BJ (cell line): ENCODE measurements at places on chromosomes 16 and 17. TPM values are rescaled to one million over a fixed set of nuclear protein-coding genes. Genes with fewer than 3 reads are reported as not detected.

KCNH6 gene
- polyA plus RNA-seq = 0.04 and 0.10 TPM in 2 replicates

DNA sequence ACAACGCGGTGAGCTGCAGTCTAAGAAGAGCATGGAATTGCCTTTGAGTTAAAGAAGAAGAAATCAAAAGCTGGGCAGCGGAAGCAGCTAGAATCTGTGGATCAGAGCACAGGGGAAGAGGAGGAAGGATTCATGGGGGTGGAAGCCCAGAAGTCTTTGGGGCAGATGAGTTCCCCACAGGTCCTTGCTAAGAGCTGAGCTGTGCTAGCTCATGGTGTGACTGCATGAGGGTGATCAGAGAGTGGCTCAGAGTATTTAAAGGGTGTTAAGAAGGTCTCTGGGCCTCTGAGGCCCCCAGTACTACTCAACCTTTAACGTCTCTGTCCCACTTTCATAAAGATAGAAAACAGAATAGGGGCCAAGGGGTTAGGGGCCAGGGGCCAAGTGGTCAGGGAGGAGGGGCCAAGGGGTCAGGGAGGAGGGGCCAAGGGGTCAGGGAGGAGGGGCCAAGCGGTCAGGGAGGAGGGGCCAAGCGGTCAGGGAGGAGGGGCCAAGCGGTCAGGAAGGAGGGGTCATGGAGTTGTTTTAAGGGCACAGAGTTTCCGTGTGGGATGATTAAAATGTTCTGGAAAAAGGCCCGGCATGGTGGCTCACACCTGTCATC, 12.0 kb upstream of the TRPV3 start:
- no peak for DNase-seq

DNA sequence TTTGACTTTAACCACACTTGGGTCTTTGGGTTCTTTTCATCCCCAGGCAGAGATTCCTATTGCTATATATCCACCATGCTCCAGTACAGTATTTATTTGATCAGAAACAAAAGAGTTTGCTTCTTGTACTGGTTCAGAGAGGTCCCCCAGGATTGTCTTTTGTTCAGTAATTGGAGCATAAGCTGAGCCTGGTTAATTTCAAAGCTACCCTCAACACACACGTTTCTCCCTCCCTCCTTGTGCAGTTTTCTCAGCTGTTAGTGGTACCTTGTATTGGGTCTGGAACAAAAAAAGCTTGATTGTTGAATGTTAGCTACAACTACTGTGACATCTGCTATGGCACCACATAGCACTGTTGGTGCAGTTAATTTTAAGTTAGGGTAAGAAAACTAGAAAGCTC, 50.0 kb downstream of the NUP93 start:
- no peak for DNase-seq

ENPP7 gene
- polyA plus RNA-seq = not detected in 2 replicates

APOH gene
- not detected in 2 replicates for polyA plus RNA-seq

GRCh38 chr17:61967729-61968128, 39.9 kb upstream of the INTS2 start:
- DNase-seq = no peak

- DNase-seq = no peak
These were observed 683 bp upstream of the SLC7A6 start for GRCh38 chr16:68263559-68264127.

DNA sequence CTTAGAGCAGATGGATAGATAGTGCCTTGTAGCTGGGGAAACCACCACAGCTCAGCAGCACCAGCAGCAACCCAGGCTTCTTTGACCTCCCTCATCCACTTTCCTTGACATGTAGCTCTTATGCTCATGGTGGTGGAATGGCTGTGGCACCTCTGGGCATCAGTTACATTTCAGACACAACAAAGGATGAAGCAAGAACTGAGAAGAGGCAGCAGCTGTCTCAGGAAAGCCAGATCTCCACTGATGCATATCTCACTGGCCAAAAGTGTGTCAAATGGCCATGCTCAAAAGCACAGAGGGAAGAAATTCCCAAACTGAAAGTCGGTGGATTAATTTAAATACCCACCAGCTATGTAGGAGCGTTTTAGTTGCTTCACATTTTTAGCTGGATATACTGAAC, 671.4 kb upstream of the SALL1 start:
- DNase-seq = no peak

TMC7 gene
- 0.40 and 0.47 TPM in 2 replicates for polyA plus RNA-seq

DNA sequence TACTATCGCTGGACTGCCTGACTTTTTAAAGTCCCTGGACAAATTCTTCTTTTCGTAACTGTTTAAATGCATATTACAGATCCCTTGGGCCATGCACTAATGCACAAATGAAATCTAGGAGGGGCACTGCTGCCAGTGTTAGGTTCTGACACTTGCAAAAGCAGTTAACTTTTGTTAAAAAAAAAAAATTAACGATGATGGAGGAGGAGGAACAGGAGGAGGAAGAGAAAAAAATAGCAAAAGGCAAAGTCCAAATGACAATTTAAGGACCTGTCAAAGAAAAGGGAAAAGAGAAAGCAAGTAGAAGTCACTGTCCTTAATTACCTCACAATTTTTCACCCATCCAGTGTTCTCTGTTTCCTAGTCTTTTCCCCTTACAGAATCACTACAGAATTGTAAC, 97.8 kb upstream of the CORO6 start:
- no peak for DNase-seq

DNA sequence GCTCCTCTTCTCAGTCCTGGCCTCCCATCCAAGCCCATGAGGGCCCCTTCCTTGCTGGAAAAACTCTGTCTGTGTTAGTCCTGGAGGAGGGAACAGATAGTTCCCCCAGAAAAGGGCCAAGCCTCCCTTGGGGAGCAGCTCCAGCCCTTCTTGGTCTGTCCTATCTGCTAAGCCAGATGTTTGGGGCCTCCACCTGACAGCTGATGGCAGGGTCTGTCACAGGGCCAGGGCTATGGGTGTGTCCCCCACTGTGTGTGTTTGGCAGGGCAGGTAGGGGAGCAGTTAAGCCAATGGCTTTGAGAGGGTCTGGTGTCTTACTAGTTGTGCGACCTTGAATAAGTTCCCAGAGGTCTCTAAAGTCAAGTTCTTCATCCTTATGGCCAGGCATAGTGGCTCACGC, 13.6 kb upstream of the SLC4A1 start:
- no peak for DNase-seq

GRCh38 chr17:48804936-48805411, 12.1 kb downstream of the TTLL6 start:
- no peak for DNase-seq

GRCh38 chr17:8151120-8151640, 1.0 kb downstream of the PER1 start:
- DNase-seq = no peak

C1QL1 gene
- polyA plus RNA-seq = 0.39 and 0.50 TPM in 2 replicates

DNA sequence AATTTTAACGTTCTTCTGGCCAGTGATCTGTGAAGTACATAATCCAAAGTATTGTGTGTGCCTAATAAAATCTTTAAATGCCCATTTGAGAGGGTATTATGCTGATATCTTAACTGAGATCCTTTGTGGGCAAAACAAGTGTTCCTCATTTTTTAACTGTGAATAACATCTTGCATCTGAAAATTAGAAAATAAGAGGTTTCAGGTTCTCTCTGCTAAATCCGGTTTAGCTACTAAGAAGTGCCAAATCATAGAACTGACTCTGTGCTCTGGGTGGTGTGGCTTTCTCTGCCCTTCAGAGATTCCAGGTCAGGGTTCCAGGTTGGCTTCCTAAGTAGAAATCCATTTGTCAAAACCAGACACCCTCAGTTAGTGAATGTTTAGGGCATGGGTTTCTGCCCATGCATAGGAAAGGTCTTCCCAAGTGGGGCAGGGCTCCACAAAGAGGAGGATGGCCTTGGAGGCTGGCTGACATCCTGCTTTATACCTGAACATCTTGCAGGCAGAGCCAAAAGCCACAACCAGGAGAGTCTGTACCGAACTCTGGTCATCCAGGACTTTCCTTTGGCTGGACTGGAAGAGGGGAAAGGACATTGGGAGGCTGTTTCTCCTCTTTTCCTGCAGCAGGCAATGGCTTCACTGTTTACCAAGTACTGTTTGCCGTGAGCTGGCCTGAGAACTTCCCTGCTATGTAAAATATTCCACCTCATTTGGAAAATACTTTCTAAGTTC, 8.5 kb downstream of the ALDH3A2 start:
- no peak for DNase-seq

NLRC3 gene
- polyA plus RNA-seq = not detected in 2 replicates

PLLP gene
- 0.02 and 0.09 TPM in 2 replicates for polyA plus RNA-seq

HS3ST3A1 gene
- 4.0 and 7.5 TPM in 2 replicates for polyA plus RNA-seq
